ENCODE measurements at places on chromosomes 16 and 17.

- DNase-seq = no peak
Measured at GRCh38 chr17:51533821-51534220, 273.5 kb downstream of the UTP18 start.

GRCh38 chr17:8831234-8831849, 32.2 kb upstream of the MFSD6L start:
- DNase-seq = no peak

GRCh38 chr17:6259899-6260298, 175.0 kb downstream of the AIPL1 start:
- DNase-seq = no peak

DNA sequence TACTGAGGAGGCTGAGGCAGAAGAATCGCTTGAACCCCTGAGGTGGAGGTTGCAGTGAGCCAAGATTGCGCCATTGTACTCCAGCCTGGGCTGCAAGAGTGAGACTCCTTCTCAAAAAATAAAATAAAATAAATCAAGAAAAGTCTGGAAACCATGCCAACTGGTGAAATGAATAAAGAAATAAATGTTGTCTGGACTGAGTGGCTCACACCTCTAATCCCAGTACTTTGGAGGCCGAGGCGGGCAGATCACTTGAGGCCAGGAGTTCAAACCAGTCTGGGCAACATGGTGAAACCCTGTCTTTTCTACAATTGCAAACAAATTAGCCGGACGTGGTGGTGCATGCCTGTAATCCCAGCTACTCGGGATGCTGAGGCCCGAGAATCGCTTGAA, 744 bp upstream of the LRRC37A3 start:
- no peak for DNase-seq

All from amygdala (tissue), 56 donors.